ENCODE measurements at places on chromosomes 2 and 18.

DNA sequence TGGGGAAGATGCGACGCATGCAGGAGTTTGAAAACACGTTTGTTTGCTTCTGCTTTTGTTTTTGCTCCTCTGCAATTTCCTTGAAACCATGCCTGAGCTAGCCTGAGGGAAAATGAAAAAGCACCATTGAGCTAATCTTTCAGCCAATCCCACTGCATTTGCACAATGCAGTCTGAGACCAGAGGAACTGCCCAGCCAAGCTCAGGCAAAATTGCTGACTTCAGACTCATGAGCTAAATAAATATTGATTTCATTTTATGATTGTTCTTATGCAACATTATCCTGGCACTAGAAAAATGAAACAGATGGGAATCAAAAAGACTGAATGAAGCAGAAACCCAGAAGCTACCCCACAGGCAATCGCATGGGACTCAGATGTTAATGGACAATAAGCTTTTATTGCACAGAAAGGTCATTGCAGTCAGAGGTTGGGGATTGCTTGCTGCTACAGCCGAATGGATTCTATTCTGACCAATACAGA lies 37.0 kb downstream of the TPRKB start:
- no peak for DNase-seq

DNA sequence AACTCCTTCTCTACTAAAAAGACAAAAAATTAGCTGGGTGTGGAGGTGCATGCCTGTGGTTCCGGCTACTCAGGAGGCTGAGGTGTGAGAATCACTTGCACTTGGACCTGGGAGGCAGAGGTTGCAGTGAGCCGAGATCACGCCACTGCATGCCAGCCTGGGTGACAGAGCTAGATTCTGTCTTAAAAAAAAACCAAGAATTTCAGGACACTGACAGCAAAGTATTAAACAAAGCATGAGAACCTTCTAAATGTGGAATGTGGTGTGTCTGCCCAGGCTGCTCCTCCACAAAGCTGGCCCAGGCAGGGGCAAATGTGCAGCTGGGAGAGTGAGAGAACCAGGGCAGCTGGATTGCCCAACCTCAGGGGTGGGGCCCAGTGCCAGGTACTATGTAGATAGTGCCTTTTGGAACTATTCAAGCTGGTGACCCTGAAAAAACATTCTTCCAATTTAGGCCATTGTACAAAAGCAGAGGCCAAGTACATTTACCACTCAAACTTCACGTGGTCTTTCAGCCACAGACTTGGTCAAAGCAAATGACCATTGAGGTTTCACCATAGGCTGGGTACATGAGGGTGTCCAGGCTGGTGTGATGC lies 6.7 kb upstream of the UGT1A5 start:
- DNase-seq, result no peak

DNA sequence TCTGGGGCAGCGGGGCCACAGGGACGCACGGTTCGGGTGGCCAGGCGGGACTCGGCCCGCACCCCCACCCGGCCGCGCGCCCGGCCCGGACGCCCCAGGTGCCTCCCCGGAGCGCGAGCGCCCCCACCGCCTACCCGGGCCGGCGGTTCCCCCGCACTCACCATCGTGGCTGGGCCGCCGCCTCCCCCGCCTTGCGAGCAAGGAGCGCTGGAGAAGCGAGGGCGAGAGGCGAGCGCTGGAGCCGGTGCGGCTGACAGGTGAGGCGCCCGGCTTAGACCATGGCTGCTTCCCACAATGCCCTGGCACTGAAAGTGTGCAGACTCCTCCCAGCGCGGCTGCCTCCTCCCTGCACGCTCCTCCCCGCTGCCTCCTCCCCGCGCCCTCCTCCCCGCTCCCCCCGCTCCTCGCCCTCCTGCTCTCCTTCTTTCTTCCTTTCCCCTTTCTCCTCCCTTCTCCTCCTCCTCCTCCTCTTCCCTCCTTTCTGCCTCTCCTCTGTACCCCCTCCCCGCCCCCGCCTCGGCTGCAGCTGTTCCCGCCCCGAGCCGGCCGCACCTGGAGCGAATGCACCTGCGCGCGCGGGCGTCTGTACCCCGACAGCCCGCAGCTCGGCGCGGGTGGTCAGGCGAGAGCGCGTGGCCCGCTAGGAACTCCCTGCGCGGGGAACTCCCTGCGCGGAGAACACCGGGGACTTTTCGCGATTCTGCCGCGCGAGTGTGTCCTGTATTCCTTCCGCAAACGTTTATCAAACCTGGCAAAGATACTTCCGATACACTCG lies at the start of gene AP1S3:
Gene AP1S3, minus strand, starts transcription at position 296 of the 775 bp plus-strand sequence. Its CDS starts 132 bp downstream, at position 164.
- peak; percentile 48 for DNase-seq

DNA sequence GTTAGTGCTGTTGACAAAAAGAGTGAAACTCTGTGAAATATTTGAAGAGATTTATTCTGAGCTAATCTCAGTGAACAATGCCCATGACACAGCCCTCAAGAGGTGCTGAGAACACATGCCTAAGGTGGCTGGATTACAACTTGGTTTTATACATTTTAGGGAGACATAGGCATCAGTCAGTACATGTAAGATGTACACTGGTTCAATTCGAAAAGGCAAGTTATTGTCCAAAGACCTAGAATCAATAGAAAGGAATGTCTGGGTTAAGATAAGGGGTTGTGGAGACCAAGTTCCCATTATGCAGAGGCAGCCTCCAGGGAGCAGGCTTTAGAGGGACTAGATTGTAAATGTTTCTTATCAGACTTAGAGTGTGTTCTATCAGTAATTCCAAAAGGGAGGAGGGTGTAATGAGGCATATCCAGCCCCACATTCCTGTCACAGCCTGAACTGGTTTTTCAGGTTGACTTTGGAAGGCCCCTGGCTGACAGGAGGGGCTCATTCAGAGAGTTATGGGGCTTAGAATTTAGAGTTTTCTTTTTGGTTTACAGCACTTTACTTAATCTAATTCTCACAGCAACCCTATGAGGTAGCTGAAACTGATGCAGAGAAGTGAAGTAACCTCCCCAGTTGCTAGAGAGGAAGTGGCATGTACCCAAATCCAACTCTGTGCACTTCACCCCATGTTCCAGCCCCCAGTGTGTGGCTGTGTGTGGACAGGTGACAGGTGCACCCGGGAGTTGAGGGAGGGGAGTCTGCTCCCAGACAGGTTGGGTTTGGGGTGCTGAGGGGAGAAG lies 28.3 kb upstream of the ASAP2 start:
- DNase-seq, result no peak

- no peak for DNase-seq
These were observed 104.2 kb upstream of the LYPD1 start for GRCh38 chr2:132774189-132774588.

- DNase-seq, result no peak
These were observed 750.2 kb upstream of the FANCL start for GRCh38 chr2:58991357-58991756.

DNA sequence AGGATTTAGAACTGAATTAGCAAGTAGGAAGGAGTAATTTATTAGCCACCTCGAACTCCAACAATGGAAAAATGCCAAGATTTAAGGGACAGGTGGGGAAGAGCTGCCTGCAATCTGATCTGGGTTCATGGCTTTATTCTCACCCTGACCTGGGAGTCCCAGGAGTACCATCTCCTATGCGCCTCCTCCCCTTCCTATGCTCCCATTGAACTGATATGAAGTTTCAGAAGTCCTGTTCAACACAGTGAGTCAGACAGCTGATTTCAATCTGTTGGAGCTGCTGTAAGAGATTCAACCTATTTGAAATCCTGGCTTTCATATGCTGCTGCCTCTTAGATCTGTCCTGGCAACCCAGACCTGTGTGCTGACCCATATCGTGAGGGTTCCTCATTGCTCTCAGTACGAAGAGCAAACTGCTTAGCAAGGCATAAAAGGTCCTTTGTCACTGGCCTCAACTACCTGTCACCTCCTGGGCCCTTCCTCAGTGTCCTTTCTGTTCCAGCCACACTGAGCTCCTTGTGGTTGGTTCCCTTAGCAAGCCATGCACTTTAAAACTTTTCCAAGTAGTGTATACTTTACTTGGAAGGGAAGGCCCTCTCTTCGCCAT lies 15.9 kb upstream of the CD28 start:
- no peak for DNase-seq

GRCh38 chr2:196372276-196372809 lies 201.0 kb upstream of the STK17B start:
- DNase-seq, result no peak

GRCh38 chr18:36088256-36088655 lies 20.9 kb upstream of the RPRD1A start:
- DNase-seq, result no peak

GRCh38 chr18:46903406-46903805 lies 13.9 kb downstream of the PIAS2 start:
- DNase-seq, result no peak

DNA sequence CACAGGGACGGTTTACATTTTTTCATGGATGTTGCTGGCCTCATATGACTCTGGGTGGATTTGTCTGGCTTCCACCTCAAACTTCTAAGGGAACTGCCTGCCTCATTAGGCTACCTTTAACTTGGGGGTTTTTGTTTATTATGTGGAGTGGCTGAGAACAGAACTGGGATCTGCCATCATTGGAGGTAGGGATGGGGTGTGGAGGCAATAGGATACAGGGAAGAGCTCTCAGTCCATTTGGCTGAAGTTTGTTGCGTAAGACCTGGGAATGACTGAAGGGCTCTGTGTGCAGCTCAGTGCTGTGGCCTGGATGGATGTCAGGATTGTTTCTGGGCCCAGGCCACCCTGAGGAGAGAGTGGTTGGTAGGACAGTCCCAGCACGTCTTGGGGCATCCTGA lies 31.2 kb downstream of the ASB1 start:
- DNase-seq, result no peak

GRCh38 chr2:174074831-174075230 lies 109.7 kb upstream of the SP3 start:
- no peak for DNase-seq

- DNase-seq, result no peak
These were observed 298.9 kb upstream of the NCKAP5 start for GRCh38 chr2:133867166-133867565.

- DNase-seq, result no peak
These were observed 182.8 kb upstream of the RAB12 start for GRCh38 chr18:8426401-8426800.

DNA sequence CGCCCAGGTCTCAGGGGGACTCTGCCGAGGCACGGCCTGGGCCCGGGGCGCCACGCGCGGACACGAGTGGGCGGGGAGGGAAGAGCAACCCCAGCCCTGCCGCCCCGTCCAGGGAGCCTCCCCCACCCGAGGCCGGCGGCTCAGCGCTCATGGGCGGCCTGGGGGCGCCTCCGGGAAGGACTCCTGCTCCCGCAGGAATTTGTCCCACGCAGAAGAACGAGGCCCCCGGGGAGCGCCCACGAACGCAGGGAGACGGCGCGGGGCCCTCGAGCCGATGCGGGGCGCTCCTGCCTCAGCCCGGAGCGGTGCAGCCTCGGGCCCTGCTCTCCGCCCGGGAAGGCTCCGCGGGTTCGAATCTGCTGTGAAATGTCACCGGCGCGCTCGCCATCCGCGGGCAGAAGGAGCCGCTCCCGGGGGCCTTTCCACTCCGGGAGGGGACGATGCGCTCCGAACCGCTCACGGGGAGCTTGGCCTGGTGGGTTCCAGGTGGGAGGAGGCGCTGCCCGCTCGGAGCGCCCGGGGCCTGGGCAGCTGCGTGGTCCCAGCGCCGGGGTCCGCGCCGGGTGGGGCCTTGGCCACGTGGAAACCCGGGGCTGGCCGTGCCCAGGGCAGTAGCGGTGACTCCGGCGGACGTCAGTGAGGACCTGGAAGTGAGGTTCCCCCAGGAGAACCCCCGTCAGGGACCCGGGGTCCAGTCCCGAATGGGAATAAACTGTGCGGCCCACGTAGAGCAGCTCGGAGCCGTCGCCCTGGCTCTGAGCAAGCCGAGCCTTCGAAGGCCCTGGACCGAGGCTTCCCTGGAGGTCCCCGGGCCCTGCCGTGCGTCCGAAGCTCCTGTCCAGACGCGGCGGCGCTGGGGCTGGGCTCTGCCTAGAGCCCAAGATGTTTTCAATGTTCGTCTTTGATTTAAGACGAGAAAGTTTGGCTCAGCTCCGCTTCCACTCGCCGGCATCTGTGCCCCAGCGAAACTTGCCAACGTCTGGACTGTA lies 41.4 kb upstream of the CTDP1 start:
- no peak for DNase-seq

GRCh38 chr2:19536136-19536535 lies 177.7 kb upstream of the OSR1 start:
- no peak for DNase-seq

- no peak for DNase-seq
These were observed 1043.3 kb upstream of the PIK3C3 start for GRCh38 chr18:40911582-40912254.

DNA sequence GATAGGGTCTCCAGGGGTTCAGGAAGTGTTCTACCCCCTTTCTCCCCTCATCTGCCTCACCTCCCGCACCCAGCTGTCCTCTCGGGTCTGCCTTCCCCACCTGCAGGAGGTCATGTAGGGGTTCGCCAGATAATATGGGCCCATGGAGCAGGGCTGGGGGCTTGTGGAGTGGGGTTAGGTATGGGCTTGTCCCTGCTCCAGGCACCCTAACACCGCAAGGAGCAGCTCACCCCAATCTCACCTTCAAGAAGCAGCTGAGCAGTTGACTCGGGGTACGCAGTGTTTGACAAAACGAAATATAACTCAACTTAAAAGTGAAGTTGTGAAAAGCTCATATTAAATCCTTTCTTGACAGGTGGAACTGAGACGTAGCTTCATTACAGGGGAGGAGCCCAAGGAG lies 99.6 kb downstream of the CTIF start:
- DNase-seq, result no peak

GRCh38 chr2:147026664-147027295 lies 818.0 kb upstream of the ACVR2A start:
- no peak for DNase-seq

DNA sequence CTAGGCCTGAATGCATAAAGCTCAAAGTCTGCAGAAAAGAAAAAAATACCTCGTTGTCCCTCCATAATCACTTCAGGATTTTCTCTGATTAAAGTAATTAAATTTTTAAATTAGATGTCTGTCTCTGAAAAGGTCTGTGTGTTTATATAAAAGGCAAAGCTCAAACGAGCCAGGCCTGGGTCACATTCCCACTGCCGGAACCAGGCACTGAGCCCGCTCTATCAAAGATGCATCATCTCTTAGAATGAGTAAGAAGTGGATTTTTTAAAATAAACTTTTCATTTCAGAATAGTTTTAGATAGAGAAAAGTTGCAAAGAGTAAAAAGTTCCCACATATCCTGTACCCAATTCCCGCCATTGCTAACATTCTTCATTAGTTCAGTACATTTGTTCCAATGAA lies 202.1 kb upstream of the KYNU start:
- no peak for DNase-seq

DNA sequence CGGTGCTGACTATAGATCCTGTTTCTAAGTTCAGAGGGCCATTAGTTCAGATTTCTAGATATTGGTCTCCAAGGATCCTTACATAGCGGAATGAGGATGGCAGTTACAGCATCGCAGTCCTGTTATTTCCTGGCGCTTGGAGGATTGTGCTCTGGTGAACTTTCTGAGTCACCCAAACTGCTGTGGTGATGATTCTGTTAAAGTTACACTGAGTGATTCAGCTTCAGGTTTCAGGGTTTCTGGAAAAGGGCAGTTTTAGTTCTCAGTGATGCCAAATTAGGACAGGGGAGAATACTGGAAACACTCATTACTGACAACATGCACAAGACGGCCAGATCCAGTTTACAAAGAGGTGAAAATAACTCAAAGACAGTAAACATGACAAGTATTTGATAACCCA lies 52.1 kb upstream of the ANKRD62 start:
- DNase-seq, result no peak

GRCh38 chr2:111123751-111124150 lies 3.0 kb downstream of the BCL2L11 start:
- no peak for DNase-seq

Measured in activated CD4-positive, CD25-positive, alpha-beta regulatory T cell (primary cell).